G401 (cell line): ENCODE measurements at places on chromosomes 1 and 21. TPM values are rescaled to one million over a fixed set of nuclear protein-coding genes. Genes with fewer than 3 reads are reported as not detected.
A peak's percentile ranks its signal among the peaks of the same experiment; 100 is the strongest.

Gene GRIK1
- total RNA-seq: not detected in 2 replicates

Gene LCE2A
- not detected in 2 replicates for total RNA-seq

- DNase-seq: no peak
Measured at GRCh38 chr1:172914501-172915144, 136.1 kb downstream of the TNFSF18 start.

- no peak for DNase-seq
Measured at GRCh38 chr1:23108918-23109533, 59.6 kb downstream of the LUZP1 start.

DNA sequence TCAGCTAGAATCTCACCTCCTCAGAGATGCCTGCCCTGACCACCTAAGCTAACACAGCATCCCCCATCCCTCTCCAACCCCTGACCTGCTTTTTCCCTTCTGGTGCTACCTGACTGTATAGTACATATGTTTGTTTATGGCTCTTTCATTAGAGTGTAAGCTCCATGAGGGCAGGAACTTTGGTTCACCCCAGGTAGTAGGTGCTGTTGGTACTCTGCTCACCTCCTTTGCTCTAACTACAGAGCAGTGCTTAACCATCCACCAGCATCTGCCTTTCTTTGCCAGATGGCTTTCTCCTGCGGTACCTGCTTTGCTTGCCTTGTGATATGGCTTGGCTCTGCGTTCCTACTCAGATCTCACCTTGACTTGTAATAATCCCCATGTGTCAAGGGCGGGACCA, 18.7 kb upstream of the BLACAT1 start:
- no peak for DNase-seq

DNA sequence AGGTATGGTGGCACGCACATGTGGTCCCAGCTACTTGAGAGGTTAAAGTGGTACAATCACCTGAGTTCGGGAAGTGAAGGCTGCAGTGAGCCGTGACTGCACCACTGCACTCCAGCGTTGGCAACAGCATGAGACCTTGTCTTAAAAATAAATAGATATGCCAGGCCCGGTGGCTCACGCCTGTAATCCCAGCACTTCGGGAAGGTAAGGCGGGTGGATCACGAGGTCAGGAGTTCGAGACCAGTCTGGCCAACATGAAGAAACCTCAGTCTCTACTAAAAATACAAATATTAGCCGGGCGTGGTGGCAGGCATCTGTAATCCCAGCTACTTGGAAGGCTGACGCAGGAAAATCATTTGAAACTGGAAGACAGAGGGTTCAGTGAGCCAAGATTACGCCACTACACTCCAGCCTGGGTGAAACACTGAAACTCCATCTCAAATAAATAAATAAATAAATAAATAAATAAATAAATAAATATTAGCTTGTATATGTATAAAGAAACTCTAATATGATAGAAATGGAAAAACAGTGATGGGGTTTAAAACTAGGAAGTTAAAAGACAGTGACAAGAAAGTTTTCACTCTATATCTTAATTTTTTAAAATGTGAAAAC, 18.8 kb downstream of the GATAD2B start:
- no peak for DNase-seq

- no peak for DNase-seq
Measured at GRCh38 chr1:24321697-24322469, 2.7 kb downstream of the GRHL3 start.

- DNase-seq: no peak
Measured at GRCh38 chr1:244304156-244304555, 147.6 kb downstream of the ADSS2 start.

- no peak for DNase-seq
Measured at GRCh38 chr1:231144416-231145193, 17.3 kb upstream of the TRIM67 start.

DNA sequence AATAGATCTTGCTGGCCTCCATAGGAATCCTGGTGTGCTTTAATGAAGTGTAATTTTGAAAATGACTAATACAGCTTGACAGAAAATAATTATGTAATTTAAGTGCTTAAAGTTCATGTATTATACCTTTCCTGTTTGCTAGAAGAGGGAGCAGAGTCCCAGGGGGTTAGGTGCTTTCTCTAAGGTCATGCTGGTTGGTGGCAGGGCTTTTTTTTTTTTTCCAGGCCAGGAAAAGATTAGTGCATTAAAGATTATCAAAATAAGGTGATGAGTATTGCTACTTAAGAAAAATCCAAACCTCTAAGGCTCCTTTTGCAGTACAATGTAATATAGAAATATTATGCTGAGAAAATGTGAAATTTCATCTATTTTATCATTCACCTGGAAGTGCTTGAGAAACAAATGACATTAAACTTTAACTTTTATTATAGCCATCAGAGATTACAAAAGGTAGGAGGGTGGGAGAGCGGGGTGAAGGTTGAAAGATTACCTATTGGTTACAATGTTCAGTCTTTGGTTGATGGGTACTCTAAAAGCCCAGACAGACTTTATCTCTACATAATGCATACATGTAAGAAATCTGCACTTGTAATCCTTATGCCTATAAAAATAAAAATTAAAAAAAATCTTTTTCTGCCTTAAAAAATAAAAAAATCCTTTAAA, 110.8 kb downstream of the RABGAP1L start:
- DNase-seq: no peak

DNA sequence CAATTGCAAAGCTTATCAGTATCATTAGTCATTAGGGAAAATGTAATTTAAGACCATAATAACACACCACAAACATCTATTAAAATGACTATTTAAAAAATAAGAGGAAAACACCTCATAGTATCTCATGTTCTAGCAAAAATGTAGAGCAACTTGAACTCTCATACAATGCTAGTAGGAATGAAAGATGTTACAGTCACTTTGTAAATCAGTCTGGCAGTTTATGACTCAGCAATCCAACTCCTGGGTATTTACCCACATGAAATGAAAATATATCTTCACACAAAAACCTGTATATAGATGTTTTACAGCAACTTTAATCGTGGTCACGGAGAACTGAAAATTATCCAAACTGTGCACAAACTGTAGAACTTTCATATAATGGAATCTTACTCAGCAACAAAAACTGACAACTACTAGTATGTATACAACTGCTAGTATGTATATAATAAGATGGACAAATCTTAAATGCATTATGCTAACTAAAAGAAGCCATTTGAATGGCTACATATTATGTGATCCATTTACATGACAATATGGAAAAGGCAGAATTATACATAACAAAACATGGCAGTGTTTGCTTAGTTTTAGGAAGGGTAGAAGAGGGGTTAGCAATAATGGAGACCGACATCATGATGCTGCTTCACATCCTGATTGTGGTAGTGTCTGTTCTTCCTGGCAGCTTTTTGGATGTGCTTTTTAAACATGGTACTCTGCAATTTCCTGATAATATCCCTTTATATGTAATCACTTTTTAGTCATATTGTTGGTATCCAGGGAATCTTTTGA, 267.0 kb downstream of the KCTD3 start:
- DNase-seq: no peak

DNA sequence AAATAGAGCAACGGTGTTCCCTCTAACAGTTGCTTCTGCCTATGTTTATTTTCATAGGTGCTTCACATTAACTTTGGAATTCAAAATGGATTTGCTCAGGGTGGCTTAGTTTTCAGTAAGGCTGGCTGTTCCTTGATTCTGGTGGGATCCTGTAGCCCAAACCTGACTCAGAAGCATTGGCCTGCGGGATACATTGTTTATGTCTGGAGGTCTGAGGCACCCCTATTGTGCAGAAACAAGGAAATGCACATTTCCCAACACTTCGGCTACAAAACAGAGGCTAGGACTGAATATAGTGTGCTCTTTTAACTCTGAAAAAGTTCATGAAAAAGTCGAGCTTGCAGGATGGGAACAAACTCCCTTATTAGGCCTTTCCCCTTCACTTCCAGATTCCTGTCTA, 133.8 kb upstream of the F3 start:
- no peak for DNase-seq

GRCh38 chr21:21076491-21076890, 78.3 kb downstream of the NCAM2 start:
- no peak for DNase-seq

GRCh38 chr1:200668514-200669313, 993 bp downstream of the DDX59 start:
- peak; percentile 34 for DNase-seq
